ENCODE measurements at places on chromosomes 1 and 21. TPM values are rescaled to one million over a fixed set of nuclear protein-coding genes. Genes with fewer than 3 reads are reported as not detected.

The SLAMF6 gene
- not detected for total RNA-seq

The EPHA8 gene
- 0.51 TPM for total RNA-seq

The PCSK9 gene
- total RNA-seq: 2.2 TPM

The GBP7 gene
- total RNA-seq: not detected

The AGT gene
- 30.1 TPM for total RNA-seq

The CFAP74 gene
- not detected for total RNA-seq

DNA sequence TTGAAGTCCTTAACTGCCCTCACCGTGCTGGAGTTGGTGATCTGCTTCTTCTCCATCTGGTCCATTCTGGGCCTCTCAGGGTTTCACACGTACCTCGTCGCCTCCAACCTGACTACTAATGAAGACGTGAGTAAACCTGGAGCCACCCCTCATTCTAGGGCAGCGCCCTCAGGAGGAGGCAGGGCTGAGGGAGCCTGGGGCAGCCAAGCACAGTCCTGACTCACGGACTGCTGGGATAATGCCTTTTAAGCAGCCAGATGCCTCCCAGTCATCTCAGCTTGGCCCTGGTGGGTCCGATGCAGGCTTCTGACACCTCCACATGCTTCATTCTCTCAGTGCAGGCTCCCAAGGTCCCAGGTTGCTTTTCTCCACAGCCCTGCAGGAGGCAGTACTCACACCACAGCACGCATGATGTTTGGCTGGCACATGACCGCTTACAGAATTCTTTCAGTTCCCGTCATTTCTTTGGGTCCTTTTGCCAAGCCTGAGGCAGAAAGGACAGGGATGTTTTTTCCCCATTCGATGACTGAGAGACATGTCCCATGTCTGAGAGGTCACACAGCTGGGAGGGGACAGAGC is 11.8 kb upstream of the SFN start:
- DNase-seq: no peak

- no peak for DNase-seq
Measured at GRCh38 chr1:108075055-108075454, 110.1 kb upstream of the VAV3 start.

DNA sequence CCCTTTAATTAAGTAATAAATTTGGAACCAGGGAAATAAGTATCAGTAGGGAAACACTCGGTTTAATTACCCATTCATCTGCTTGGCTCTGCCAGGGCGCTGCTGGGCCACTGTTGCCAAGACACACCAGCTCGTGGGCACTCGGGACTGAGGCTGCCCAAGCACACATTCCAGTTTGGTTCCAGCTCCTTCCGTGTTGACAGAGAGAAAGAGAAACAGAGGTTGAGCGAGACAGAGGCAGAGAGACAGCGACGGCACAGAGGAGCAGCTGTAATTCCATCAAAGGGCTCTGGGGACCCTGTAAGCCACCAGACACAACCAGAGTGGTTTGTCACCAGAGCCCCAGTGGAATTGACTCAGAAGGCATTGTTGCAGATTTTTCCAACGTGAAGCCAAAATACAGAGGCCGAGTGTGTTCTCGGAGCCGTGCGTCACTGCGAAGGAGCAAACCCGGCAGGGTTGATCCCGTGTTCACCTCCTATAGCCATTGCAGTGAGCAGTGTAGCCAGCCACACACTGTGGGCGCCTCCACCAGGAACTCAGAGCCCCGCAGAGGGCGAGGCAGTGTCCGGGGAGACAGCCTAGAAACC is 33.5 kb downstream of the SYF2 start:
- DNase-seq: no peak

- no peak for DNase-seq
Measured at GRCh38 chr1:150493175-150493574, 6.0 kb downstream of the TARS2 start.

DNA sequence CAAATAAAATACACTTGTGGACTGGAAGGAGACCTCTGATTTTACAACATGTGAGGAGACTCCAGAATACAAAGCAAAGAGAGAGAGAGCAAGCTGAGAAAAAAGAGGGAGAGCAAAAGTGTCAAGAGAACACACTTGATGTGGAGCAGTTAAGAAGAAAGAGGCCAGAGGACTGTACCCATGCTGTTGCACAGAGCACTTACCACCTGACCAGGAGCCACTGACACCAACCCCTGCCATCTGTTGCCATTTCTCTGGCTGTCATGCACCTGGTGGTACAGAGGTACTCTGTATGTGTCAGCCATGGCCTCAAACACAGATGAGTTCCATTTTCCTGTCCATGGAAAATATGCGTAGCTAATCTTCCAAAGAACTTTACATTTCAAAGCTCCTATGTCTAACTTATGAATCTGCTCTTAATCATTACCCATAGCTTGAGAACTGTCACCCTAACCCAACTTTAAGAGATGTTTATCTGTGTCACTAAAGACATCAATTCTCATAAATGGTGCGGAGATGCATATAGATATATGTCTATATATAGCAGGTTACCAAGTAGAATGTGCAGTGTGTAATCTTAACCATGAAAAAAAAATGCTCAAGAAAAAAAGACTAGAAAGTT is 32.8 kb upstream of the ABCD3 start:
- no peak for DNase-seq

DNA sequence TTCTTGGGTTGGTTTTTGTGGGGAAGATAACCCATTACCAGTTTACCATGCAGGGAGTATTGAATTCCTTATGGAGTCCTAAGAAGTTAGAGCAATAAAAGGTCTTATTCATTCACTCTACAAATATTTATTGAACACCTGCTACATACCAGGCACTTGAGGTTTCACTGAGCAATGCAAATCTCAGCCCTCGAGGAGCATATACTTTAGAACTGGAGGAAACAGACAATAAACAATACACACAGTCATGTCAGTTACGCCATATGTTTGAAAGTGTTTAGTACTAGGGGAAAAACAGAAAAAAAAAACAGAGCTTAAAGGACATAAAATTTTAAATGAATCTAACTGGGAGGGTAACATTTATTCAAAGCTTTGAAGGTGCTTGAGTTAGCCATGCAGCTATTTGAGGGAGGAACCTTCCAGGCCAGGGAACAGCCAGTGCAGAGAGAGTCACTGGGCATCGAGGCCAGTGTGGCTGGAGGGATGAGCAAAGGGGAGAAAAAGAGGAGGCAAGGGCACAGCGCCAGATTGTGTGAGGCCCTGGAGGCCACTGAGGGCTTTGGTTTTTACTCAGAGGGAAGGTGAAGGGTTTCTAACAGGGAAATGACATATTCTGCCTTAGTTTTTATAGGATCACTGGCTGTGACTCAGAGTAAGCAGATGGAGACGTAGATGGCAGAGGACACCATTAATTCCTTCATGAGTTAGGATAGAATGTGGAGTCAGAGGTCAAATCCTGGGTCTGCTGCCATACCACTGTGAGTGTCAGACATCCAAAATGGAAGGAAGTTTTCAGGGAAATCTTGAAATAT is 32.7 kb downstream of the C1orf21 start:
- no peak for DNase-seq

- DNase-seq: no peak
Measured at GRCh38 chr1:178688244-178688643, 36.8 kb upstream of the RALGPS2 start.

DNA sequence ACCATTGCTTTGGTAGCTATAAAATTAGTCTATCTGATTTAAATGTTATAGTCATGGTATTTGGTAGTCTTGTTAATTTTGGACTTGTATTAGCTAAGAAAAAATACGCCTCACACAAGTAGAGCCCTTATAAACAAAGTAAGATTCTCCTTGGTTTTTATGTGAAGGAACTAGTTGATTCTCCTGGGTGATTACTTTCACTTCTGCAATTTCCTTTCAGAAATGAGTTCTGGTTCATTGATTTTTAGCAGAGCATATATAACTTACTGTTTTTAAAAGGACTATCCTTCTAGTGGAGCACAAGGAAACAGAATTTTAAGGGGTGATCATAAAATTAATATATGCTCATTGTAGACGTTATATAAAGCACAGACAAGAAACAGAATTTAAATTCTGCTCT is 120.1 kb downstream of the BACH1 start:
- no peak for DNase-seq

DNA sequence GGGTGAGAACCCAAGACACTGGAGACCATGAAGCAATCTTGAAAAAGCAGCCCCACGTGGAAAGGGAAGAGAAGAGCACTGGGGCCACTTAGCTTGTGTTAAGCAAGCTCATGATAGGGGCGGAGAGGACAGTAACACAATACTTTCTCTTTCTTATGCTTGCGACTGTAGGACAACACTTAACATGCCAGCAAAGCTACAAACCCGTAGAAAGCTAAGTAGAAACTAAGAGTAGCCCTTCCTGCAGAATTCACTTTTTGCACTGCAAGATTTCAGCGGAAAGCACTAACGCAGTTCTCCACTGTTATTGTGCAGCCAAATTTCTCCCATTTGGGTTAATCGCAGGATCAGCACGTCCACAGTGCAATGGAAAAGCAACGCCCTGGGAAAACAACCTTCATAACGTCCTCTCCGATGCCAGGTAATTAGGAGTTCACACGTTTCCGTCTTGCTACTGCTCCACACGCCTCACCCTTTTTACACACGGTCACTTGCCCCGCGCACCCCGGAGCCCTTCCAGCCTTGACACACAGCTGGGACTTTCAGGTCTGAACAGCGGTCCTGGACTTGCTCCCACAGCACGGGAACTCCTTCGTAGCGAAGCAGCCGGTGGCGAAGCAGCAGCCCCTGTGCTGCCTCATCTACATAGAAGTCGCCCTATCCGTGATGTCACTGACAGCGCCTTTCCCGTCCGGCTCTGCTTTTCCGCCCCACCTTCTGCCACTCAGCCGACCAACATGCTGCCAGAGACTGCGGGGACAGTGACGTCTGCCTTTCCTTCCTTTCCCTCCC is 148.6 kb downstream of the PPIAL4G start:
- no peak for DNase-seq

GRCh38 chr1:1166642-1167397 is 6.9 kb upstream of the TTLL10 start:
- DNase-seq: no peak

GRCh38 chr1:8667869-8668594 is 149.4 kb downstream of the RERE start:
- DNase-seq: no peak

DNA sequence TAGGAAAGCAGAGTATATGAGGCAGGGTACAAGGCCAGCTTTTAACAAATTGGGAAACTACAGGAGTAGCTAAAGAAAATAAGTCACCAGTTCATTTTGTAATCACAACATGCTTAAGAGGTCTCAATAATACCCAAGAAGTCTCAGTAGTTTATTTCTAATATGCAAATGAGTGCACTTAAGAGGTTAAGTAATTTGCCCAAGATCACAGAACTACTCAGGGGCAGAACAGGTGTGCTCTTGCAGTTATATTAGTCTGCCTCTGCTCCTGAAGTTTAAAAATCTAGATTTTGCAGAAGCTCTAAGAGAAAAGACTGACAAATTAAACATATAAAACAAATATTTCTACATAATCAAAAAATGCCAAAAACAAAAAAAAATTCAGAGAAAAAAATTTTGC is 6.9 kb downstream of the EPS15 start:
- no peak for DNase-seq

GRCh38 chr1:240611619-240612480 is at the start of gene GREM2:
Gene GREM2, minus strand, starts transcription at chr1:240612155. Its CDS starts 118,680 bp downstream, at chr1:240493475.
- DNase-seq: no peak

DNA sequence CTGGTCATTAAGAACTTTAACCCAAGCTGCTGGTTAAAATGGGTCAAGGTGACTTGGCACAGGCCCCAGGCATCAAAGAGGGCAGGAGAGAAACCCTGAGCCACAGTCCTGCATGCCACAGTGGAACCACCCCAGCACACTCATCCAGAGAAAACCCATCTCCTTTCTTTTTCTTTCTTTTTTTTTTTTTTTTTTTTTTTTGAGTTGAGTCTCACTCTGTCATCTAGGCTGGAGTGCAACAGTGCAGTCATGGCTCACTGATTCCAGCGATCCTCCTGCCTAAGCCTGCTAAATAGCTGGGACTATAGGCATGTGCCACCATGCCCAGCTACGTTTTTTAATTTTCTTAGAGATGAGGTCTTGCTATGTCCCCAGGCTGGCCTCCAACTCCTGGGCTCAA is 109.2 kb upstream of the RAB4A start:
- no peak for DNase-seq

DNA sequence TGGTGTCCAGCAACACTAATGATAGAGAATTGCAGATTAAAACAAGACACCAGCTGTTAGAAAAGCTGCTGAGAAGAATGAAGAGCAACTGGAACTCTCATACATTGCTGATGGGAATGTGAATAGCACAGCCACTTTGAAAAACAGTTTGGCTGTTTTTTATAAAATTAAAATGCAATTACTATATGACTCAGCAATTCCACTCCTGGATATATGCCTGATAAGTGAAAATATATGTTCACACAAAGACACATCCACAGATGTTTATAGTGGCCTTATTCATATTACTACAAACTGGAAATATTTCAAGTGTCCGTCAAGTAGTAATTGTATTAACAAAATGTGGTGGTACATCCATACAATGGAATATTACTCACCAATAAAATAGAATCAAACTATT is 99.7 kb upstream of the HAO2 start:
- DNase-seq: no peak

GRCh38 chr1:176903474-176903873 is 261.0 kb downstream of the ASTN1 start:
- no peak for DNase-seq

GRCh38 chr1:226692823-226693222 is 46.3 kb downstream of the ITPKB start:
- no peak for DNase-seq

DNA sequence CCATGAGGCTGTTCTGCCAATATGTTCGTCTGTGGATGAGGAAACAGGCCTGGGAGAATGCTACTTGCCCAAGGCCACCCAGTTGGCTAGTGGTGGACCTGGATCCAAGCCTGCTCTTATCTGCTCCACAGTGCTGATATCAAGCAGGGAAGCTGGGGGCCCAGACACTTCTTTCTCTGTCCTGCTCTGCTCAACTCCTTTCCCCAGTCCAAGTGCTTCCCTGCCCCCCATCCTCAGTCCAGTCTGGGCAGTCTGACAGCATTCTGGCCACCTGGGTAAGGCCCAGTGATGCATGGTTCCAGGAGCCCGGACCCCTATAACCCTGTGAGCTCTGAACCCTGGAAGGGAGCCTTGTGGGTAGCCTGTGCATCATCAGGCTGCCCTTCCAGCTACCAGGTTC is 4.2 kb upstream of the PAQR7 start:
- no peak for DNase-seq

DNA sequence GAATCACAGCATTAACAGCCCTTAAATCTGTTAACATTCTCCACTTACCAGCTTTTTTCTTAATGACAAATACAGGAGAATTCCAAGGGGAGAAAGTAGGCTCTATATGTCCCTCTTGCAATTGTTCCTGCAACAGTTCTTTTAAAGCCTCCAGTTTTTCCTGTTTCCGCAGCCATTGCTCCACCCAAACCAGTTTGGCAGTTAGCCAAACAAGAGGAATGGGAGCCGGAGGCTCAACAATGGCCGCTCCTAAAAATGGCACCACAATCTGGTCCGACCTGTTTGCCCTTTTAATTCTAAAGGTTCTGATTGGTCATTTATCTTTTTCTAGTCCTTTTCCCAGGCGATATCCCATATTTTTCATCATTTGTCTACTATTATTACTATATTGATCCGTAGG is 14.0 kb upstream of the L1TD1 start:
- no peak for DNase-seq

GRCh38 chr1:6419804-6420453 is at the start of gene HES2:
Gene HES2, minus strand, starts transcription at chr1:6419919. Its CDS starts 99 bp downstream, at chr1:6419820.
- no peak for DNase-seq

Data from osteocyte (in vitro differentiated cells).